ENCODE measurements at places on chromosomes 5 and 9.

- DNase-seq, result no peak
These were observed 116.5 kb downstream of the GDNF start for GRCh38 chr5:37723162-37723961.

DNA sequence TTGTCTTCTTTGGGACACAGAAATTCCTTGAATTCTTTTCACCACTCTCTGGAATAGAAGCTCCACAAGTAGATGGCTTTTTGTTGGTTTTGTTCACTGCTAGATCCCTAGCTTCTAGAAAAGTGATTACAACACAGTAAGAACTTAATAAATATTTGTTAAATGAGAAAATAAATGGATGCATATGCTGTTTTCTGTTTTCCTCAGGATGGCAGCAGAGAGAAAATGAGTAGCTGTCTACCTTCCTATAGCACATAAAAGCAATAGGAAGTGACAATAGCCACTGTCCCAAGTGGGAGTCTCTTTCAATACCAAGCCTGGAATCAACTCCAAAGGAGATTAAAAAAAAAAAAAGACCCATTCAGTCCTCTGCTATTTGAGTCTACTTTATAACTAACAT is 100.6 kb upstream of the NREP start:
- no peak for DNase-seq

GRCh38 chr9:115540091-115540490 is 422.1 kb upstream of the TNC start:
- DNase-seq, result no peak

DNA sequence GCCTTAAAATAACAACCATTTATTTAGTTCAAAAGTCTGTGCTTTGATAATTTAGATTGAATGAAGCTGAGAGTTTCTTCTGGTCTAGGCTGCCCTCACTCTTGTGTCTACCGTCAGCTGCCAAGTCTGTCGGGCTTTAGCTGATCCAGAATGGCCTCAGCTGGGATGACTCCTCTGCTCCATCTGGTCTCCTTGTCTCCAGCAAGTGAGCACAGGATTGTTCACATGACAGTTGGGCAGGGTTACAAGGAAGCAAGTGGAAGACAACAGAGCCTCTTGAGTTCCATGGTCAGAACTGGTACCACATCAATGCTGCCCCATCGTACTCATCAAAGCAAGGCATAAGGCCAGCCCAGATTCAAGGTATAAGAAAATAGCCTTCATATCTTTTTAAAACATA is 9.0 kb downstream of the HTR1A start:
- DNase-seq, result no peak

- DNase-seq, result no peak
These were observed 33.4 kb upstream of the ANXA1 start for GRCh38 chr9:73118286-73118685.

DNA sequence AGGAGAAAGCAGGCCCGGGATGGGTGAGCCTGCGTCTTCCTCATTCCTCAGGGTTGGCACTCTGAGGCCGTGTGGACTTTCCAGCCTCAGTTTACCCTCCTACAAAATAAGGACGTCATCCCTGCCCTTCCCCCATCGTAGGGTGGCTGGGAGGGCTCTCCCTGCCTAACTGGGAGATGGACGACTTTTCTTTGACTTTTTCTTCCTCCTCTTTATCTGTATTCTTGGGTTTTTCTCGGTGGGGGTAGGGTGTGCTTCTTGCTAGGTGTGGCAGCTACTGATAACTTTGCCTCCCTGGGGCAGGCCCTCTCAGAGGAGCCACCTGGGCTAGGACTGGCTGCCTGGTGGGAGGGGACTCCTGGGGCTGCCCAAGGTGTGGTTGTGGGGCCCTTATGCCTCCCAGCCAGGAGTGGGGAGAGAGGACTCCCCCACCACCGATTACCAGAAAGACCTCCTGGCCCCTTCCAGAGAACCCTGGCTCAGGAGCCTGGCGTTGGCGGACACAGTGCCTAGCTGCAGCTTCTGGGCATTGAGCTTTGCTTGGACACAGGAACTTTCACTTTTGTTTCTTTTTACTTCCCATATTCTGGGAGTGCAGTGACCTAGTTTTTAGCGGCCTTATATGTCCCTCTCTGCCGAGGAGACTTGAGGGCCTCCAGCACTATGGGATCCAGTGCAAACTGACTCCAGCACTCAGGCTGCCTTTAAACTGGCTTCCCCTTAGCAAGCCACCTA is 6.1 kb downstream of the GLIPR2 start:
- no peak for DNase-seq

DNA sequence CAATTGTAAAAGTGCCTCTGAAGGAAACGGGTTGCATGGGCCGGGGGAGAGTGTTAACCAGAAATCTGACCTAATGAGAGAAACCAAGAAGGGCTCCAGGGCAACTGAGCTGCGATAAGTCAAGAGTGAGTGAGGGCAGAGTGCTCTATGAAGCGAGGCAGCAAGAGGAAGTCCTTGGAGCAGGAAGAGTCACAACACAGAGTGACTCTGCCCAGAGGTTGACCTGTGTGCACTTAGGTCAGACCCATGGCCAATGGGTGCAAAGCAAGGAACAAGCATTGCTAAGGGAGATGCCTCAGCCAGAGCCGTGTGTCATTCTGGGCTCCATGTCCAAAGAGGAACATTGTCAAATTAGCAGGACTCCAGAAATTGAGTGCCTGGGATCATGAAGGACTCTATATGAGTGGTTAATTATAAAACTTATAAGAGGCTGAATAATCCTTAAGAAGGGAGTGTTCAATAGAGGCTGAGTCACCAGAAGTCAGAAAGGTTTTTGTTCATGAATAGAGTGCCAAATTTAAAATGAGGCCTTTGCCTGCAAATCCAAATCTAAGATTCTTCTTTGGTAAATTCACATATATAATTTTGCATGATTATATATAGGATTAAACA is 438.5 kb downstream of the MED10 start:
- no peak for DNase-seq

GRCh38 chr9:69970001-69970533 is 73.6 kb upstream of the MAMDC2 start:
- DNase-seq, result no peak

GRCh38 chr9:78769690-78770089 is 472.8 kb downstream of the PSAT1 start:
- DNase-seq, result no peak

DNA sequence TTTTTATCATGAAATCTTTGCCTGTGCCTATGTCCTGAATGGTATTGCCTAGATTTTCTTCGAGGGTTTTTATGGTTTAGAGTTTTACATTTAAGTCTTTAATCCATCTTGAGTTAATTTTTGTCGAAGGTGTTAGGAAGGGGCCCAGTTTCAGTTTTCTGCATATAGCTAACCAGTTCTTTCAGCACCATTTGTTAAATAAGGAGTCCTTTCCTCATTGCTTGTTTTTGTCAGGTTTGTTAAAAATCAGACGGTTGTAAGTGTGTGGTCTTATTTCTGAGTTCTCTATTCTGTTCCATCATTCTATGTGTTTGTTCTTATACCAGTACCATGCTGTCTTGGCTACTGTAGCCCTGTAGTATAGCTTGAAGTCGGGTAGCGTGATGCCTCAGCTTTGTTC is 55.9 kb downstream of the YTHDC2 start:
- no peak for DNase-seq

GRCh38 chr5:151700296-151700695 is 13.6 kb upstream of the SPARC start:
- no peak for DNase-seq

DNA sequence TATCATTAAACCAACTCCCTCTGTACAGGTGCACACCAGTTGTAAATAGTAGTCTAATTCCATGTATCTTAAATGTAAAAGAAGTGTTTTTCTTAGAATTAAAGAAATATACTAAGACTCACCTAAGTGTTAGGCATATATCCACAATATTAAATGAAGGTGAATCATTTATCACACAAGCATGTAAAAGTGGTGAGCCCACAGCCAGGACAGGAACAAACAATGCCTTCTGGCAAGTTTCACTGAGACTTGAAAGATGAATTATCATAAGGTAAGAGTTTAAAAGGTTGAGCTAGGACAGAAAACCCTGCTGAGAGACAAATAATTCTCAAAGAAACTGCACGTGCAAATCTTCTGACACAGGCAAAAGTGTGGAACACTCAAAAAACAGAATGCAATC is 832.5 kb downstream of the TAF11L14 start:
- no peak for DNase-seq

- no peak for DNase-seq
These were observed 199.1 kb upstream of the SLC30A5 start for GRCh38 chr5:68894673-68895072.

DNA sequence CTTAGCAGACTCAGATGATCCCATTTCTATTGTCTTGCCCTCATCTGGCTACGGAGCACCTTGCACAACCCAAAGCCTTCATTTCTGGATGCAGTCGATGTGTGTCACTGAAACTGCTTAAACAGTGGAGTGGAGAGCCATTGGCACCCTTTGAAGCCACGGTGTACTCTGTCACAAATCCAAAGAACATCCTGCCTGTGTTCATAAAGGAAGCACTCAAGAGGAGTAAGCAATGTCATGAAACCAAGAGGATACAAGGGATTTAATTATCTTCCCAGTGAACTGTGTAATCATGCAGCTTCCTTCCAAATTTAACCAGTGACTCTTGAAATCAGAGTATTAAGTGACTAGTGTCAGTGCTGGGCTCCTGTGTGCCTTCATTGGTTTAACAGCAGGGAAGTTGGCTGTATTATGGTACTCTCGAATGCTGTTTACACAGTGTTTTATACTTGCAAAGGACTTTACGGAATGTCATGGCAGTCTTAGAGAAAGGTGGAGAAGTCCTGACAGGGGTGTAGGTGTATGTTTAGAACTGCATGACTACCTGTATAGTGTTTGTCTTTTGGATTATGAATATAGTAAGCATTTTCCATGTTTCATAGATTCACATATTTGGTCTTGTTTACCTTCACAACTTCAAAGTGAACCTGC is 41.9 kb downstream of the CD180 start:
- no peak for DNase-seq

GRCh38 chr5:119218830-119219782 is 136.7 kb upstream of the TNFAIP8 start:
- no peak for DNase-seq

DNA sequence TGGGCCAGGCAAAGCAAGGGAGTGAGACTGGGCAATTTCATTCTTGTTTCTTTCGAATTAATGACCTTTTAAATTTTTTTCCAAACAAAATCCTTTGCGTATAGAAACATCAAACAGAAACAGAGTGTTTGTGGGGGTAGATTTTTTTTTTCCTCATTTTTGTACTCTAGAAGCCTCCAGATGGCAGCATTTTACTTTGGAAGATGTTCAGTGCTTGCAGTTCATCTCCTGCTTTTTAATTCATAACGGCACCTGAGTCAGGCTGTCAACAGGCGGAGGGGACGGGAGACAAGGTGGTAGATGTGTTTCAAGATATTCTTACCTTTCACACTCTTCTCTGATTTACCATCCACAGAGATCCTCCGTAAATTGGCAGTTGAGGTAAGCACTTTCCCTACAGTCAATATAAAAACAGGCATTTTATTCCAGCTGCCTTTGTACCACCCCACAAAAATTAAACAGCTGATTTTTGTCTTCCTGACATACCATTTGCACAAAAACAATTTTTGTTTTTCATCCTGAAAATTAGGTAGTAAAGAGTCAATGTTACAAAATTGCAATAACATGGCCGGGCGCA is 99.5 kb upstream of the FBXL17 start:
- DNase-seq, result no peak

- no peak for DNase-seq
These were observed 14.4 kb upstream of the SYNPO start for GRCh38 chr5:150625831-150626746.

Measured in activated CD8-positive, alpha-beta memory T cell treated with anti-CD3 and anti-CD28 coated beads for 48 hours (primary cell).